ENCODE measurements at places on chromosomes 12 and 14.

DNA sequence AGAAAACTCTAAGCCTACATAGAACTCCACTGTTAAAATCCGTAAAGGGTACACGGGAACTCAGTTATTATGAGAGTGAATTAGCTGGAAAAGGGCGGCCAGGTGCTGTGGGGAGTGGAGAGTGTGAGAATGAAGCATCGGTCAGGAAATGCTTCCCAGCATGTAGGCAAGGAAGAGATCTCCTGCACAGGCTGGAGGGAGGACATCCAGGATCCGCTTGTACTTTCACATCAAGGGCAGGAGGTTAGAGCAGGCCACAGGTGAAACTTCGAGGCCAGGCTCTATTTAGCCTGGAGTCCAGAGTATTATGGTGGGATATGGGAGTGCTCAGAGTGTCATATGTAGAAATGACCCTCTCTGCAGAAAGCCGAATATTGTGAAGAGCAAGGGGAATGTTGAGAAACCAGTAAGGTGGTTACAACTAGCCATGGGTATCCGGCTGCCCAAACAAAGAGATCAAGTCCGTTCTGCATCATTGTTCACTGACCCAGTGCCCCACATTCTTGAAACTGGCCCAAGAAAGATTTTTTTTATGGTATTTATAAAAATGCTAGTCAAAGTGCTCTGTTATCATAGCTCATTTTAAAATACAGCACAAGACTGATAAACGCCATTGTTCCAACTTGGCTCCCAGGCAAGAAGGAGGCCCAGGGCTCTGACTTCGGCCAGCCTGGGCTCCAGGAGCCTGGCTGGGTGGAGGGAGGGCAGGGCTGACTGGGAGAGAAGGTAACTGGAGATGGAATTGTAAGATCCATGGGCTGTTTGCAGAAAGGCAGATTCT is 79.4 kb upstream of the HIF1A start:
- DNase-seq, result no peak

GRCh38 chr14:69317102-69317755 is 57.3 kb downstream of the GALNT16 start:
- no peak for DNase-seq

DNA sequence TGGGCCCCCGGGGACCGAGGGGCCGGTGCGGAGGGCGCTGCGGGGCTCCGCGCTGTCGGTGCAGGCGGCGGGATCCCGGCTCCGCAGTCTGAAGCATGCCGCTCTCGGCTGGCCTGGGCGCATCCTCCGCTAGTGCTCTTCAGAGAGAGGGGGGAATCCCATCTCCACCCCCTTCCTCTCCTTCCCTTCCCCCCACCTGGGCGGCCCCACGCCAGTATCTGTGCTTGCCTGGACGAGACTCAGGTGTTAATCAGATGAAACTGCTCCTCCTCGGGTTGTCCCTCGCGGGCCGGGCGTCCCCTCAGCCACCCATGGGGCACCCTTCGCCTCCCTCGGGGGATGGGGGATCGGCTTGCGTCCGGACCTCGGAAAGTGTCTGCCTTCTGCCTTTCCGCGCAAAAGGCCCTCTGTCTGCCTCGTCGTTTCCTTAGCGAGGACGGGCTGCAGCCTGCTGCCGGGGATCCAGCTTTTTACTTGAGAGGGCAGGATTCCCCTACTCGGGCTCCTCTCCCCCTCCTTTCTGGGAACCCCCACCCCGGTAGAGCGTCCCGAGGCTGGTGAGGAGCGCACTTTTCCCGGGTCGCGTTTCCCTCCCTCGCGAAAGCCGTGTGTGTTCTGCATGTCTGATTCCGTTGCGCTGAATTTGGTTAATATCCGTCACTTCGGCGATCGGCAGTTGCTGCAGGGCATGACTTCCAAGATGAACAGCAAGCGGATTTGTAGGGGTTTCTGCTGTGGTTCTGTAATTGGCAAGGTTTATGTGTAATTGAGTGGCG is 1.1 kb downstream of the GPHN start:
- DNase-seq, result peak; percentile 62

DNA sequence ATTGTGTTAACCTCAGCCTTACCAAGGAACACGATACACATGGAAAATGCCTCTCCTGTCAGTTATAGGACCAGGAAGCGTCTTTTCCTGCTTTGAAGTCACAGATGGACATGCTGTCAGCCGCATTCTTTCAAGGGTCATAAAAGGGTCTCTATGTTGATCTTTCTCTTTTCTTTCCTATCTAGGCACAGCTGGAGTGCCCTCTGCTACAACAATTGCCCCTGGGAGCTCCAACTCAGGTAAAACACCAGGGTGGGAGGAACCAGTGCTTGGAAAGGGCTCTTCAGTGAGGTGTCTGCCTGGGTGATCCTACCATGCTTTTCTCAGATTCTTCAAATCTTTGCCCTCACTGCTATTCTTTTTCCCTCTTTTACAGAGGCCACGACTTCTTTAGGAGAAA is 157.4 kb upstream of the CNTN1 start:
- DNase-seq, result no peak

GRCh38 chr14:52354242-52354641 is 40.1 kb downstream of the PTGER2 start:
- no peak for DNase-seq

GRCh38 chr12:22230280-22230794 is 104.2 kb downstream of the ST8SIA1 start:
- DNase-seq, result no peak

DNA sequence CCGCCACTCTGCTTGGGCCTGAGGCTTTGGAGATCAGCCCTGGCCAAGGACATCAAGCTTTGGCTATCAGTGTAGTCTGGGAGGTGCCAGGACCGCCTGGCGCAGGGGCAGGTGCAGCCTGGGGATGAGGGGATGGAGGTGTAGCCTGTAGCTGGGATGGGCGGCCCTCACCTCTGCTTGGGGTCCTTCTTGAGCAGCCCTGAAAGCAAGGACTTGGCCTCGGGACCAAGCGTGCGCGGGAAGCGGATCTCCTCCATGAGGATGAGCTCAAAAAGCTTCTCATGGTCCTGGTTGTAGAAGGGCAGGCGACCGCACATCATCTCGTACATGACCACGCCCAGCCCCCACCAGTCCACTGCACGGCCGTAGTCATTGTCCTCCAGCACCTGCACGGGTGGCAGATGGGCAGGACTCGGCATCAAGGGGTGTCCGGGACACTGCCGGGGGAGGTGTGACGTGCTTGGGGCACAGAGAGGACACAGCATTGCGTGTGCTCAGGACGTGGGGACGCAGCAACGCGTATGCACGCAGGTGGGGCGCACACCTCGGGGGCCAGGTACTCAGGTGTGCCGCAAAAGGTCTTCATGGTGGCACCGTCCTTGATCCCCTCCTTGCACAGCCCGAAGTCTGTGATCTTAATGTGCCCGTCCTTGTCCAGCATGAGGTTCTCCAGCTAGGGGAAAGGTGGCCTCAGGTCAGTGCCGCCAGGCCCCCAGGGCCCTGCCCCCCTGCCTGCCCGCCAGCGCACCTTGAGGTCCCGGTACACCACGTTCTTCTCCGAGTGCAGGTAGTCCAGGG is 20.0 kb downstream of the SIVA1 start:
- DNase-seq, result no peak

GRCh38 chr14:38221077-38221476 is 13.4 kb downstream of the SSTR1 start:
- DNase-seq, result no peak

GRCh38 chr14:39315859-39316444 is 82.2 kb downstream of the MIA2 start:
- DNase-seq, result no peak

All from NCI-H526 treated with DMSO at 0.1 percent for 48 hours (cell line).